ENCODE measurements at places on chromosomes 12 and 14.

DNA sequence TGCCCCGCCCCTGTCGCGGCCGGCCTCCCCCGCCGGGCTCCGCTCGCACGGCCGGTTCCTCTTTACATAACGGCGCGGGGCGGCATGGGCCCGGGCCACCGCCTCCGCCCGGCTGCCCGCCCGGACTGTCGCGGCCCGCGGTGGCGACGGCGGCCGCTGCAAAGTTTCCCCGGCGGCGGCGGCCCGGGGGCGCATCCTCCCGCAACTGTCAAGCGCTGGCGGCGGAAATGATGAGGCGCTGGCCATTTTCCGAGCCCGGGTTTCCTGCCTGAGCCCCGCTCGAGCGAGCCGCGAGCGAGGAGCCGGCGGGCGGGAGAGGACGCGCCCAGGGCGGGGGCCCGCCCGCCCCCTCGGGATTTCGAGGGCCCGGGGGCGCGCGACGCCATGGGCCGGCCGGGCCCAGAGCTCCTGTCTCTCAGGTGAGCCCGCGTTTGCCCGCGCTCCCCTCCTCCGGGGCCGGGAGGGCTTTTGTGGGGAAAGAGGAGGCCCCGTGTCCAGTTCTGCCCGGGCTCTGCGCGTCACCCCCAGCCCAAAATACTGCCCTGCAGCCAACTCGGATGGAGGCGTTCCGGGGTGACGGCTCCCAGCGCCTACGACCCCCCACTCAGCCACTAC, at the start of gene SH2B3:
Gene SH2B3, plus strand, starts transcription at position 65 of the 615 bp plus-strand sequence. CDS start 12,223 bp downstream, outside the sequence.
- DNase-seq: no peak

DNA sequence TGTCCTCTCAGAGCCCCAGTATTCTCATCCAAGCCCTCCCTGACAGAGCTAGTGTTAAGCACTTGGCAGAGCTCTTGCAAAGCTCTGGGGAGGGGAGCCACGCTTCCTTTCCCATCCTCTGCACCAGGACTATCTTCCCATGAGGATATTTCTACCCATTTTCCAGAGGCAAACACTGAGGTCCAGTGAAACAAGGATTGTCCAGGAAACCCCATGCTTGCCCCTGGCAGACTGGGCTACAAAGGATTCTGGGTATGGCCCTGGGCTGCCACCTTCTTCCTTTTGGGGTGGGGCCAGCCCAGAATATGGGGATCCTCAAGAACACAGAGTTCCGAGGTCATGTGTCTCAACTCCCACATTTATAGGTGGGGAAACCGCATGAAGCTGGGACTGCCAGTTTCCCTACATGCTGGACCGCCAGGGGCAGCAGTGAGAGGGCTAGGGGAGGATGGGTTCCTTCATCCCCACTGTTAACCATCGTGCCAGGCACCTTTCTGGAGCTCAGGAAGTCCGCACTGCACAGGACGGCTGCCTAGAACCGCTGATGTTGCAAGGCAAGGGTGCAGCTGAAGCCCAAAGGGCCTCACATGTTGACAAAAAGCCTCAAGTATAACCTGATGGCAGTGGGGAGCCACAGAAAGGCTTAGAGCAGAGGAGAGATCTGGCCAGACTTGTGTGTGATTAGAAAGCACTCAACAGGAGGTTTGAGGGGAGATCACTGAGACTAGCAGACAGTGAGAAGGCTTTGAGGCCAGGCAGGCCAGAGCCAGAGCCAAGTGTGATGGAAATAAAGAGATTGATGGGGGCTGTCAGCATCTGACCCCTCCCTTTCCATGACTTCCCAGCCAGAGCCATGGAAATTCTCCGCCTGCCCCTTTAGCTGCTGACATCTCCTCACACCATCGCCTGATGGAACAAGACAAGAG, 5.5 kb upstream of the CCDC85C start:
- no peak for DNase-seq

DNA sequence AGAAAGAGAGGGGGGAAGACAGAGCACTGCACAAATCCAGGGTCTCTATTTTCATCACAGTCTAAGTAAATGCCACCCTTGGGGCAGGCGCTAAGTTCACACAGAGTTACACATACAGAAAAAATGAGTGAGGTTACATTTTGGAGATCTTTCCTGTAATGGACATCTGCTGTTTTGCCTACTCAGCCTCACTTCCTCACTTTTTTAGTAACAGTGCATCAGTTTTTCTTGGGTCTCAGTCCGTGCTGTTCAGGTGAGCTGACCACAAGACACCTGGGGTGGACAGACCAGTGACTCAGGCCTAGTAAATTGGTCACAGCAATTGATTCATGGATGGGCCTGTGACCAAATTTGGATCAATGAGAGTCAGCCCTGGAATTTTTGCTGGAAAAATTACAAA, 33.6 kb upstream of the SLC5A8 start:
- no peak for DNase-seq

GRCh38 chr12:132576701-132577100, 33.7 kb downstream of the LRCOL1 start:
- no peak for DNase-seq

DNA sequence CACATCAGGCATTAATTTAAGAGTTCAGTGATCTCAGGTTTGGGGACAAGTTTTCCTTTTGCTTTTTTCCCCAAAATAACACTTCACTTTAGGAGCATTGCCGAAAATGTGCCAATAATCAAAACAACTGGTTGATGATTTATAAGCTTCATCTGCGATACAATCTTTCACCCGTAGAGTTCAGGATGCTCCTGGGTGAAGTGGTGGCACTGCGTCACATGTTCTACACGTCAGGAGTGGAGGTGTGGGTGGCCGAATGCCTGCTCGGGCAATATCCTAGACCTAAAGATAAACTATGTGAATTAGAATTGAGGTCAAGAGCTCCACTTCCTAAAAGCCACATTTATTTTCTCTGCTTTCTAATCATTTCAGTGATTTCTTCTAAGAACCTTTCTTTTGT, 70.9 kb upstream of the DICER1 start:
- no peak for DNase-seq

All from CD4-positive, alpha-beta T cell treated with Interleukin-12 subunit alpha and Interleukin-12 subunit beta, for 1 hour (primary cell).